ENCODE measurements at places on chromosomes 1 and 21. TPM values are rescaled to one million over a fixed set of nuclear protein-coding genes. Genes with fewer than 3 reads are reported as not detected.

- DNase-seq: no peak
Observed at GRCh38 chr1:19850214-19850613, 32.0 kb upstream of the OTUD3 start.

DNA sequence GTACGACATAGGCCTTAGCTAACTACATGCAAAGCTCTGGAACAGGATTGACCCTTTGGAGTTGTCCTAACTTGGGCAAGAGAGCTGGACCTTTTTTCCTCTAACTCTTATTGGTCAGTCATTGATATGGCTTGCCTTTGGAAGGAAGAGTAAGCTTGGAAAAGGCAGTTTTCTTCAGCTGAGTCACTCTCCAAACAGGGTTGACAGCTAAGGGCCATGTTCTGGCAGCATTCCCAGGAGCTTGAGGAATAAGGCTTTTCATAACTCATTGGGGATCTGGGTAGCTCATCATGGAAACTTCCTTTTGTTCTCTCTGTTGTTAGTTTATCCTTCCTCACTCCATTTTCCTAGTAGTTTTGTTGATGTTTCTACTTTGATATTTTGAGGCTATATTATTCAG, 14.5 kb upstream of the ERRFI1 start:
- DNase-seq: peak; percentile 59

- no peak for DNase-seq
Observed at GRCh38 chr1:54127594-54128300, 25.1 kb downstream of the CDCP2 start.

GRCh38 chr21:39110431-39110830, 72.8 kb downstream of the PSMG1 start:
- DNase-seq: no peak

DNA sequence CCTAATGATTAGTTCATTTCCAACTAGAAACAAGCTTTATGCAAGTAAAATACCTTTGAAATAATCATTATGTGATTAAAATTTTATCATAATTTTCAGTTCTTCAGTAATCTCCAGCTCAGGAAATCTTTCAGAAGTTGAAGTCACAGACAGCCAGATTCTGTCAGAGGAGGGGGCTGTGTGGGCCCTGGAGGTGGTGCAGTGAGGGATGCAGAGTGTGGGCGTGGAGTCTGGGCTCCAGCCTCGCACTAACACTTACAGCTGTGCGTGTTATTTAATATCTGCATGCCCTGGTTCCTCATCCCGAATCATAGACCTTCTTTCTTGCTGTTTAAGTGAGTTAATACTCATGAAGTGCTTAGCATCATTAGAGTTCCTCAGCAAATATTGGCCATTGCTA, 23.9 kb downstream of the WDR64 start:
- no peak for DNase-seq

SSR2 gene
- total RNA-seq: 75.8 TPM

DNA sequence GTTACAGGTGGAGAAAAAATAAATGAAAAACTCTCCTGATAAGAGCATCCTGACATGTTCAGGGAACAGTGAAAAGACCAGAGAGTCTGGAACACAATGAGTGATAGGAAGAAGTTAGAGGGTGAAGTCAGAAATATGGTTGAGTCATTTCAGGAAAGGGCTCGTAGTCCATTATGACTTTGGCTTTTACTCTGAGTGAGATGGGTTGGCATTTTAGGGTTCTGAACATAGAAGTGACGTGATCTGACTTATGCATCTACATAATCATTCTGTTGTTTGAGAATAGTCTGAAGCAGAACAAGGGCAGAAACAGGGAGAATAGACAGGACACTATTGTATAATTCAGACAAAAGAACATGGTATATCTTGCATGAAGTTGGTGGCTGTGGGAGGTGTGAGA, 5.8 kb downstream of the HMCN1 start:
- no peak for DNase-seq

- no peak for DNase-seq
Observed at GRCh38 chr1:241157435-241157834, 199.6 kb downstream of the RGS7 start.

- peak; percentile 53 for DNase-seq
Observed at GRCh38 chr1:226814751-226815537, 55.5 kb upstream of the PSEN2 start.

DNA sequence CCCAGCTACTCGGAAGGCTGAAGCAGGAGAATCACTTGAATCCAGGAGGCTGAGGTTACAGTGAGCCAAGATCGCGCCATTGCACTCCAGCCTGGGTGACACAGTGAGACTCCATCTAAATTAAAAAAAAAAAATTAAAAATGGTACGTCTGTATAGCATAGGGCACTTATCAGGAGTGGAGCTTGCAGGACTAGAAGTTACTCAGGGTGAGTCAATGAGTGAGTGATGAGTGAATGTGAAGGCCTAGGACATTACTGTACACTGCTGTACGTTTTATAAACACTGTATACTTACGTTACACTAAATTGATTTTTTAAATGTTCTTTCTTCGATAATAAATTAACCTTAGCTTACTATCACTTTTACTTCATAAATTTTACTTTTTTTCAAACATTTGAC, 183.6 kb downstream of the NR5A2 start:
- DNase-seq: no peak

DNA sequence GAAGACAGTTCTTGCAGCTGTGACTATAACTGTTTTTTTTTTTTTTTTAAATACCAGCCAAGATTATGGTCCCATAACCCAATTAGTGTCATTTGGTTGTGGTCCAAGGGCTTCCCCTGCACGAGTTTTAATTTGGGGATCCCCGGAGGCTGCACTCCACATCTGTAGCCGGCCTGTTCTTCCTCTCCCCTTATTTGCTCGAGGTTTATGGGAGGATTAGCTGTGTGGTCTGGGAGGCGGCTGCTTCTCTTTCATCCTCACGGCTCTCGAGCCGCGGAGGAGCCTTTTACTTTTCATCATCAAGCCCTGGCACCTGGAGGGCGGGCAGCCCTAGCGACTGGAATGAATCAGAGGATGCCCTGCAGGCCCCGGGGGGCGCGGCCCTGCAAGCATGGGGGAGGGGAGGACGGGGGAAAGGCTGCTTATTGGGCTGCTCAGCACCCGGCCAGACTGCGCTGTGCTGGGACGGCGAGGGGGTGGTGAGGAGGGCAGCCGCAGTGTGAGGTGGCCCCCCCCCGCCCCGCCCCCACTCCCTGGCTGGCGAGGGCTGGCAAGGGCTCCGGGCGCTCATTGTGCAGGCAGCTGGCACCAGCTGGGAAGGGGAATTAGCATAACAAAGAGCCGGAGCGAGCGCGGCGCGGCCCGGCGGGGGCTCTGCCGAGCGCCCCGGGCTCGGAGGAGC, 18.5 kb downstream of the SERTAD4 start:
- peak; percentile 64 for DNase-seq

GRCh38 chr1:54464031-54464476, 57.9 kb upstream of the SSBP3 start:
- no peak for DNase-seq

CZIB gene
- 56.4 TPM for total RNA-seq

- no peak for DNase-seq
Observed at GRCh38 chr21:46307625-46308024, 16.0 kb downstream of the C21orf58 start.

TCHH gene
- 0.02 TPM for total RNA-seq

- peak; percentile 88 for DNase-seq
Observed at GRCh38 chr1:12518931-12519692, 98.9 kb downstream of the DHRS3 start.

DNA sequence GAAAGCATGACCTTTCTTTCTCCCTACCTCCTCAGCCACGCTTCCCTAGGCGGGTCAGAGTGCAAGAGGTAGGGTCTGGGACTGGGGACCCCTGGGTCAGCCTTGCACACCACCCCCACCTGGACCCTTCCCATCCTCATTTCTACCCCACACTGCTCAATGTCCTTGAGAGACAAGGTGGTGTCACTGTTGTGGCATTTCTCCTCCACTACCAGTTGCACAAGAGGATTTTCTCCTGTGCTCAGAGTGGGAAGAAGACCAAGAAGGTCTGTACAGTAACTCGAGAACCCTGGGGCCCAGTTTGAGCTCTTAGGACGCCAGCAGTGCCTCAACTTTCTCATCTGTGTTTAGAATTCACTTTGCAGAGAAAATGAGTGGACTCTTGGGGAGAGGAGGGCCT, 49.4 kb upstream of the CD34 start:
- DNase-seq: no peak
